Progenitor cell of endocrine pancreas (in vitro differentiated cells): ENCODE measurements at places on chromosomes 4 and X.

GRCh38 chr4:122536001-122536400, 79.5 kb upstream of the IL2 start:
- no peak for DNase-seq

- DNase-seq: peak; percentile 32
Measured at GRCh38 chr4:8269535-8270417, at the start of gene HTRA3. Gene HTRA3, plus strand, starts transcription at chr4:8269754. Its CDS starts 215 bp downstream, at chr4:8269969.

DNA sequence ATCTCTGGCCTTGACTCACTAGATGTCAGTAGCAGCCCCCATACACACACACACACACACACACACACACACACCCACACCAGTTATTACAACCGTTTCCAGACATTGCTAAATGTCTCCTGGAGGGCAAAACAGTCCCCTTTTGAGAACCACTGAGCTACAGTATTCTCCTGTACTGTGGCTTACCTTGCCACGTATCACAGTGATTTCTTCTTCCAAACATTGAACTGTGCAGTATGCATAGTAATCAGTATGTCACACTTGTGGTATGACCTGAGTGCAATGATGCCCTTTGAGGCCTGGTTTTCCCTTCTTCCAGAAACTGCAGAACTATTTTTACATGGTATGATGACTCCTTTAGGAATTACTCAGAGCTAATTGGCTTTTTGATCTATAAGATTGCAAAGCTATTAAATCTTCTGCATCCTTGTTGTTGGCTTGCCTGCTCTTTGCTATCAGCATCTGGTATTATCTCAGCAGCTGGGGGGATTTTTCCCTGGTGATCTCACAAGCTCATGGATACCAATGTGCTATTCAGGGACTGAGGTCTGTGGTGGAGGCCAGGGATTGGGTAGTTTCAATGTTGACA, 3.6 kb upstream of the THOC2 start:
- DNase-seq: no peak

- DNase-seq: no peak
Measured at GRCh38 chrX:22150371-22150770, 118.2 kb downstream of the PHEX start.

DNA sequence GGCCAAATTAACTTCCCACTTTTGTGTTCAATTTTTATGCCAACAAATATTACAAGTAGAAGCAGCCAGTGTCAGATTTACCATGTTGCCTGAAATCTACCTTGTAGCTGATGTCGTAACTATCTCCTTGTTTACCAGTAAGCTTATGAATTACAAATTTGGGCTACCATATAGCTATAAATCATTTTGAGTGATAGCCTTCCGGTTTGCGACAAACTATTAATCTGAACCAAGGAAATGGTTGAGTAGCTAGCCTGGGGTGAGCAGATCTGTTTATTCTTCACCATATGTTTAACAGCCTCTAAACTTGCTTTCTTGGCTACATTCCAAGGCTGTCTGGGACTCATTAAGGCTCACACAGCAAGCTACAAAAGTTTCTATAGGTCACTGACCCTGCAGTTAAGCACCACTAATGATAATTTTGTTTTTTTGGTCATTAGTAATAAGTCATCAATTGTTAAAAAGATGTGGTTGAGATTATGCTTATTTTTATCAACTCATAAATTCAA, 218.7 kb upstream of the SPOCK3 start:
- no peak for DNase-seq

DNA sequence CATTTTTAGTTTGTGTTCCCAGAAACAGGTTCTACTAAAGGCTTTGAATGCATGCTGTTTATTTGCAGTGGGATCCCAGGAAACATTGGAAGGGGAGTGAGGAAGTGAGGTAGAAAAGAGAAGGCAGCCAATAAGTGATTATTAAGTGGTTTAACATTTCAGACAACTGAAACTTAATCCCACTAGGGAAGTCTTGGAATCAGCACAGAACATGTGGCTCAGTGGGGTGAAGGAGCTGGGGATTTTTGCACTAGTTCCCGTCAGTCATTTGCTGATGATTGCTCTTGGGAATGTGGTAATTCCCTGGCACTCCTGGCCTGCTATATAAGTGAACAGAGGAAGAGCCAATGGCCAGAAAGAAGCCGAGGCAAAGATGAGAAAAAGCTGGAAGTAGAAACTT, 1053.0 kb upstream of the IGFBP7 start:
- DNase-seq: no peak

DNA sequence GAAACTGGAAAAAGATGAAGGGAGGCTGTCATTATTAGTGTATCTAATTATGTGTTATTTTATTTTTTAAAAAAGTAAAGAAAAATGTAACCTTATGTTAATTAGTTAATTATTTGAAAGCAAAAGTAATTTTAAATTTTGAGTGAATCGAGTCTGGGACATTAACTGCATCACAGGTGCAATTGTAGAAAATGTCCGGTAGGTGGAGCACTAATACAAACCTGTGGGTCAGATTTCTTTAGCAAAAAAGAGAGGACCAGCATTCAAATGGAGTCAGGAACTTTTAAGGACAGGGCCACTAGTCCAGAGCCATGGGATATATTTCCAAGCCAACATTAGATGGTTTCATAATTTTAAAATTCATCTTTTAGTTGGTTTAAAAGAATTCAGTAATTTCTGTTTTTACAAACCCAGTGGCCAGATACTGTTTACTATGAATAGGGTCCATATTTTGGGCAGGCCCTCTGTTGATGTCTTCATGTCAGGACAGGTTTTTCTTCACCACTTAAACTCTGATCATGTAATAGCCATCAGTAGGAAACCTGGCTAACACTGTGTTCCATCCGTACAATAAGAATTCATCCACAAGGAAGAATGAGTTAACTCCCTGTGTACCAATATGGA, 27.2 kb downstream of the BST1 start:
- no peak for DNase-seq

GRCh38 chr4:1050486-1051213, 39.2 kb downstream of the FGFRL1 start:
- no peak for DNase-seq

DNA sequence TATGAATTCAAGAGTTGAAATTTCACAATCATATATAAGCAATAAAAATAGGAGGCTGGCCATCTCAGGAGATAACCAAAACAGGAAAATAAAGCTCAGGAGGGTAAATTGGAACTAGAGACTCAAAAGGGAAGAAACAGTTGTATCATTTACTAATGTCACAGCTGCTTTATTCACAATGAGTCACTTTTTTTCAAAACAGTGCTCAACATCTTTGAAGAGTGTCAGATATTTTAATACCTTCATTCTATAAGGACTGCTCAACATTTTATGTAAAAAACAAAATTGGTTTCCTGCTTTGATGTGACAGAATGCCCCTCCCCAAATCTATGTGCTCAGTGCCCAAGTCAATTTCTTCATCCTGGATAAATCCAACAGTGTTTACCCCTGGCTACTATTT, 97.7 kb downstream of the DDX60 start:
- no peak for DNase-seq

DNA sequence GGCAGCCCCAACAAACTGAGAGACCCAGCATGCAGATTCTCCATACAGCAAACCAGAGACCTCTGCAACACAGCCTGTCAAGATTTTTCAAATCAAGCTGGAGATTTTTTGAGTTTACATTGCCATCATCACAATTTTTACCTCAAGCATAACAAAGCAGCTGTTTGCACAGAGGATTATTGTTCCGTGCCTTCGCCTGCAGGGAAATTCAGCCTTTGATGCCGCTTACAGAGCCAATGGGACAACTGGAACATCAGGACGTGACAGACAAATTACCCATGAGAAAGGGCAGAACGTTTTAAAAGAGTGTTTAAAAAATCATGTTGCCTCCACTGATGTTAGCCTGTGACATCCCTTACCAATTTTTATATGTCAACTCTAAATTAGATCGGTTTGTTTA, 363.7 kb downstream of the FBXW7 start:
- DNase-seq: no peak

GRCh38 chr4:3364199-3364598, 71.4 kb downstream of the RGS12 start:
- no peak for DNase-seq

GRCh38 chr4:2436301-2436700, 17.5 kb downstream of the CFAP99 start:
- no peak for DNase-seq

GRCh38 chr4:38114386-38115150, 154.4 kb downstream of the PTTG2 start:
- no peak for DNase-seq

GRCh38 chrX:73581002-73581628, 18.1 kb downstream of the CHIC1 start:
- DNase-seq: no peak

- DNase-seq: no peak
Measured at GRCh38 chrX:16061296-16061695, 62.1 kb upstream of the GRPR start.

- no peak for DNase-seq
Measured at GRCh38 chr4:174707902-174708301, 121.1 kb downstream of the GLRA3 start.
